ENCODE measurements at places on chromosomes 6 and 20.

DNA sequence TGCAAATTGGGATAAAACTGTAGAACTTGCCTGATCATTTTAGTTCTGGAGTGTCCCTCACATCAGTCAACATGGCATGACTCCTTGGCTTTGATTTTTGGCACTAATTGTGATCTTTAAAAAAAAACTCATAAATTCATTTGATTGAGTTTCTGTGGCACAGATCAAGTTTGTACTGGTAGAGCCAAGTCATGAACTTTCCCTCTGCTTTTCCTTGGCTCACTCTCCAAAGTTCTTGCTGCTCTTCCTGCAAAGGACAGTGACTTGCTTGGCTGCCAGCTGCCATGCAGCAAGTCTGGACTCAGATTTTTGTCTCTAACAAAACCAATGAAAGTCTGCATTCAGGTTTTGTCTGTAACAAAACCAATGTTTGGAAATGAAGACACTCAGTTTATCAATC is 115.5 kb downstream of the RFX6 start:
- no peak for DNase-seq

DNA sequence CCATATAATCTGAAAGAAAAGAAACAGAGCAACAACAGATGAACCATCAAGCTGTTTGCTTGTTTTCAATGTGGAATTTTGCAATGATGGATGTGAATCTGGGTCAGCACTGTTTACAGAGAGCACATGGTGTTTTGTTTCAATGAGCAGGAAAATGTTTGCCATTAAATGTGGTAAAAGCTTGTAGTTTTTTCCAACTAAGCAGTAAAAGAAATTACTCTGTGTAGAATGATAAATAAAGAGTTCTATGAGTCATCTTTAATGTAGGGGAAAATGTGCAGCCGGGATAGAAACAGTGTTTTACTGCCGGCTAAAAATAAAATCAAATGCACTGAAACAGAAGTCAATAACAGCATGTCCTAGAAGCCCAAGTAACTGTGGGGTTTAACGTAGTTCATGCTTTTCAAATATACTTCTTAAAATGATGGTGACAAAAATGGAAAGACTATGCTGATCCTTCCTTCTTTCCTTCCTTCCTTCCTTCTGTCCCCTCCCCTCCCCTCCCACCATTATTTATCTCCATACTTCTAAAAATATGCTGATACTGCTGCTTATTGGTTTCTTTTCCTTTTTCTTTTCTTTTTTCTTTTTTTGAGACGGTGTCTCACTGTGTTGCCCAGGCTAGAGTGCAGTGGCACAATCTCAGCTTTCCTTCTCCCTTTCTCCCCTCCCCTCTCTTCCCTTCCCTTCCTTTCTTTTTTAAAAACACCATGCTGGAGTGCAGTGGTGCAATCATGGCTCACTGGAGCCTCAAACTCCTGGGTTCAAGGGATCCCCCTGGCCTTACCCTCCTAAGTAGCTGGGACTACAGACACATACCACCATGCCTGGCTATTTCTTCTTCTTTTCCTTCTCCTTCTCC is 6.3 kb upstream of the NAA20 start:
- peak; percentile 21 for DNase-seq

DNA sequence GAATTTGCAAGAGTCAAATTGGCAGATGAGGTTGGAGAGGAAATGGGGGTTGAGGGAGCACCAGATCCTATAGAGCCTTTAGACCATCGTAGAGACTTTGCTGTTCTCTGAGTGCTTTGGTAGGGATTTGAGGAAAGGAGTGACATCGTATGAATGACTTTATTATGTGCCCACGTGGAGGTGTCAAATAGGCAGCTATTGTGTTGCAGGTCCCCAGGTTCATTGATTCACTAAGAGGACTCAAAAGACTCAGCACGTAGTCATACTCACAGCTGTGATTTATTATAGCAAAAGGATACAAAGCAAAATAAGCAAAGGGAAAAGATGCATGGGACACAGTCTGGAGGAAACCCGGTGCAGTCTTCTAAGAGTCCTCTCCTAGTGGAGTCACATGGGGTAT is 2.2 kb downstream of the MTRES1 start:
- no peak for DNase-seq

GRCh38 chr6:128275030-128275429 is 245.4 kb downstream of the PTPRK start:
- DNase-seq: no peak

DNA sequence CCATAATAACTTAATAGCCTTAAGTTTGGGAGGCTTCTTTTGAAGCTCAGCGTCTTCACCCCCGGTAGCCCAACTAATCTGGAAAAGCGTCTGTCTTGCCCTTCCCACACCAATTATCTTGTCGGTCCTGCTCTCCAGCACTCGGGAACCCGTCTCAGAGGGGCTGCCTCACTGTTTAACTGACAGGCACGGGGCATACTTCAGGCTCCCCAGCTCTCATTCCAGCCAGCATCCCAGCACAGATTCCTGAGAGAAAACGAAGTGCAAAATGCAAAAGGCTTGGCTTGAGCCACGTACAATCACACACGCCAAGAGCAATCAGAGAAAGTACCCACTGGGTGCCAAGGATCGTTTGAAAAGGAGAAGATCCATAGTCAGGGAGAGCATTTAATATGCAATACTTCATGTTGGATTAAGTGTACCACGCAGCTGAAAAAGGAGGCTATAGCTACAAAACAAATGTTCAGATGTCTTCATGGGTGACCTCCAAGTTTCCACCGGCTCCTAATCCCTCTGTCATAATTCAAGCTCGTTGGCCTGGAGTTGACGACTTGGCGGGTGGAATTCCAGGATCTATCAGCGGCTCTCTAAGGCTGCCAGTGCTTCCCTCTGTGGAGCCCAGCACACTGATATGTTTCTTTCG is 53.7 kb upstream of the STX16 start:
- DNase-seq: no peak

- no peak for DNase-seq
Measured at GRCh38 chr20:18511571-18511970, 3.8 kb downstream of the SEC23B start.

DNA sequence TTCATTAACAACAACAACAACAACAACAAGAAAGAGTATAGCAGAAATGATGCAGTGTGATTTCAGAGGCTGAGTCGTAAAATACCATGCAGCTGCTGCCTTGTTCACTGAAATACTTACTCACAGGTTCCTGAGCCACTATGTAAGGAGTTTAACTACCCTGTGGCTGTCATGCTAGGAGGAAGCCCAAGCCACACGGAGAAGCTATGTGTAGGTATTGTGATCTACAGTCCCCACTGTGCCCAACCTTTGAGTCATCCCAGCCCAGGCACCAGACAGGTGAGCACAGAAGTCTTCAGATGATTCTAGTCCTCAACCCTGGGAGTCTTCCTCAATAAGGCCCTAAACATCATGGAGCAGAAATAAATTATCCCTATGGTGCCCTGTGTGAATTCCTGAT is 14.6 kb upstream of the RALY start:
- DNase-seq: no peak

- DNase-seq: no peak
Measured at GRCh38 chr6:106421496-106421895, 61.0 kb downstream of the CRYBG1 start.

GRCh38 chr6:21198032-21198640 is 395.4 kb upstream of the SOX4 start:
- DNase-seq: no peak

DNA sequence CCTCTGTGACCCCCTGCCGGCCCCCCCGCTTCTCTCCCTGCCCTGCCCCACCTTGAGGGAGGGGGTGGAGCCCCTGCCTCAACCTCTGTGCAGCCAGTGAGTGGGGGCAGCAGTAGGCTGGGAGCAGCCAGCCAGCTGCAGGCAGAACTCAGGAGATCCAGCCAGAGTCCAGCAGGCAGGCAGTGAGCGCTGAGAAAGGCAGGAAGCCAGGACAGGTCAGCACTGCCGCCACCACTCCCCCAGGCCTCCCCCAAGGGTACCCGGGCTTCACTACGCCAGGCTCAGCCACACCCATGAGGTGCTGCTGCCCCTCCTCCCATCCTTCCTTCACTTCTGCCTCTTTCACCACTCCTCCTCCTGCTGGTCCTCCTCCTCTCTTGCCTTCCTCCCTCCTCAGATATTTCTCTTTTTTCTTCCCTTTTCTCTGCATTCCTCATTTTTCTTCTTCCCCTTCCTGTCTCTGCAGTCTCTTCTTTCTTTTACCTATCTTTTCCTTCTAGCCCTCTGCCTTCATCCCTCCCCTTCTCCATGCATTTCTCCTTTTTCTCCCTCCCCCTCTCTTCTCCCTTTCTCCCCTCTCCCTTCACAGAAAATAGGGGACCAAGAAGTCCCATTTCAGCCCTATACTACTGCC is 11.5 kb downstream of the TMEM63B start:
- DNase-seq: no peak

- DNase-seq: no peak
Measured at GRCh38 chr6:13302751-13303667, 25.3 kb downstream of the TBC1D7 start.

DNA sequence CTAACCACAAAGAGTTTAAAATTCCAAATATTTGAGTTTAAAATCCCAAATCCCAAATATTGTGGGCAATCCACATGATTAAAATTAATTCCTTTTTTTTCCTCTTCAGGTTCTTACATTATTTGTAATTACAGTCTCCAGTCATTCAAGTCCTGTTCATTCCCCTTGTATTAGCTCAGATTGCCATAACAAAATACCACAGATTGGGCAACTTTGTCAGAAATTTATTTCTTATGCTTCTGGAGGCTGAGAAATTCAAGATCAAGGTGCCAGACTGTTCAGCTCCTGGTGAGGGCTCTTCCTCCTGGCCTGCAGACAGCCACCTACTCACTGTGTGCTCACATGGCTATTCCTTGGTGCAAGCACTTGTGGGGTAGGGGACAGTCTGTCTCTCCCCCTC is 105.5 kb downstream of the ARMC2 start:
- no peak for DNase-seq

DNA sequence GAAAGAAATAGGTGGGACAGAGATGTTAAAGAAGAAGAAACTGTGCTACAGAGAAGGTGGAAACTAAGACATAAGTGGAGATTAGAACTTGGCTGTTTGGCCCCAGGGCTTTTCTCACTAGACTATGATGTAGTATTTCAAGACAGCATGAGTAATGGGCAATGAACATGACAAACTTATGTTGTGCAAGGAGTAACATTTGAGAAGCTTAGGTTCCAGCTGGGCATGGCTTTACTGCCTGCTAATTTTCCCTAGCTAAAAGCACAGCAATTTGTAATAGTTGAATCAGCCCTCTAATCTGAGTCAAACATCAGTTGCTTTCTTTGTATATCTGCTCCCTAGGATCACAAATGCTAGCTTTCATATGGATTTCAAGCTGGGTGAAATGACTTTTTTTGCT is 294.3 kb upstream of the BMP2 start:
- no peak for DNase-seq

DNA sequence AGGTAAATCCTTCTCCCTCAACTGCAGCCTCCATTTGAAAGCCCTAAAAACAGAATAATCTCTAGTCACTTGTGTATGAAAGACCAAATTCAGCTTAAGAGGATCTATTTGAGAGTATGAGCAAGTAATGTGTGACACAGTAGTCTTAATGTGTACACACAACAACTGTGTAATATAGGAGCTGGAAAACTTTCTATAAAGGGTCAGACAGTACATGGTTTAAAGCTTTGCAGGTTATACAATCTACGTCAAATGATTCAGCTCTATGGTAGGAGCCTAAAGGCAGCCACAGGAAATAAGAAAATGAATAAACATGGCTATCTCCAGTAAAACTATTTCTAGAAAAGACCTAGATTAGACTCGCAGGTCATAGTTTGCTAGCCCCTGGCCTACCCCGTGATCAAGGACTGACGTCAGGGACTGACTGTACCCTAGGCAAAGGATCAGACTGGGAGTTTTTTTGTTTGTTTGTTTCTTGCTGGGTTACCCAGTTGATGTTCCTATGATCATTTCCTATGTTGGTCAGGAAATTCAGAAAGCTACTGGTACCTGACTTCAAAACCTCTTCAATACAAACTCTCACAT is 39.7 kb downstream of the BTBD9 start:
- no peak for DNase-seq

DNA sequence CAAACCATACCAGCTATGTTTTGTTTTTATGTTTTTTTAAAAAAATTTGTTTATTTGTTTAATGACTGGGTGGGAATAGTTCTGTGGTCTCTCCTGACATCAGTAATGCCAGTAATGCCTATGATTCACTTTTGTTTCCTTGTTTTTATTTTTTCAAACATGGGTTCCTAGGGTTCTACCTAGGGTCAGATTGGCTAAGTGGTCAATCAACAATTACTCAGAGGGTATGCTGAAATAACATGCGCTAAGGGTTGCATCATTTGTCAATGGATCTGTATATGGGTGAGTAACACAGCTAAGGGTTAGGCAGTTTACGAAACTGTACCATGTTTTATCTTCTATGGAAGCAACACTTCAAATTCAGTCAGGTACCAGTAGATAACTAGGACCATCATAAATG is 583.8 kb upstream of the GJE1 start:
- no peak for DNase-seq

DNA sequence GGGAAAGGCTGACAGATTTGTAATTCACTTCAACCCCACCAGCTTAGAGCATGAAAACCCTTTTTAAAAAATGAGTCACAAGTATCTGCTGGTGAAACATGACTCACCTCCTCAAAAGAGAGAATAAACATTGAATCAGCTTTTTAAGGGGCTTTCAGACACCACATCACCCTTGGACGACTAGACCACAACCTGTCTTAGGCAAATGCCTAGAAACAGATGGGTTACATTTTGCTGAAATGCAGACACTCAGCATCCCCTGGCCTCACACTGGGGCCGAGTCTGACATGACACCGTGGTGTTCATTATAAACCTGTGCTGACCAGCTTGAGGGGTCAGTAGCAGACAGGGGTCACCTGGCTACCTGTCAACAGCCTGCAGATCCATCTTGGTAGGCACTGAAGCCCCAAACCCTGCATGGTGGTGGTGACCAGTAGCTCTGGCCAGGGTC is 175.3 kb upstream of the CST7 start:
- no peak for DNase-seq

GRCh38 chr6:155273431-155273830 is 9.6 kb downstream of the CLDN20 start:
- DNase-seq: no peak

- peak; percentile 69 for DNase-seq
Measured at GRCh38 chr6:158232316-158233213, 64.4 kb downstream of the GTF2H5 start.
